Naive thymus-derived CD8-positive, alpha-beta T cell (primary cell): ENCODE measurements at places on chromosomes 7 and 10.
A peak's percentile ranks its signal among the peaks of the same experiment; 100 is the strongest.

GRCh38 chr10:100522945-100523344 lies 3.3 kb upstream of the SEC31B start:
- DNase-seq = no peak

GRCh38 chr7:78684201-78684600 lies 769.3 kb downstream of the MAGI2 start:
- no peak for DNase-seq

DNA sequence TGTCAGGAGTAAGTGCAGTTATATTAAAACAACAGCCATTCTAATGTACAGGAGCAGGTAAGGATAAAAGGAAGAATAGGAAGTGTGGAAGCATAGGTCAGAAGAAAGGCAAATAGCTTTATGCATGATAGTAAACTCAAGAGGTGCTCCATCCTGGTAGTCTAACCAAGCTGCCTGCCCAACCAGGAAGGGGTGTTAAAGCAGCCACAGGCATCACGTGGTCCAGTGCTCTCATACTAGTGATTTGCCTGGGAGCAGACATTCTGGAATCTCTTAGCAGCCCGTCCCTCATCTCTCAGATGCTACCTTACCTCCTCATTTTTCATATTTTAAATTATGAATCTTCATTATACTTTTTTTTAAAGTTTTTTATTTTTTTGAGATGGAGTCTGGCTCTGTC lies 18.5 kb downstream of the ABRAXAS2 start:
- no peak for DNase-seq

DNA sequence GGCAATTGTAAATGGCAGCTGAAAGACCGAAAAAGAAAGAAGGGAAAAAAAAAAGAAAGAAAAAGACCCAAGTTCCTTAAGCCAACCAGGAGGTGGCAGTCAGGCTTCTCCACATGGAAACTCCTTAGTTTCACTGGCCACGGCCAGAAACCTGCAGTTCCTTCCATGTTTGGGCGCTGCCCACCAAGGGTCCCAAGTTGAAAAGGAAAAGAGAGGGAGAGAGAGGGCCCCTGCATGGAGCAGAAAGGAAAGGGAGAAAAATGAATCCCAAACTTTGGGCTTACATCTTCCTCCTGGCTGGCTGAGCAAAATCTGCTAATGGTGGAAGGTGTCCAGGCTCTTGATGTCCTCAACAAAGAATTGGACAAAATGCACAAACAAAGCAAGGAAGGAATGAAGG lies 31.8 kb upstream of the ABCA13 start:
- DNase-seq = no peak

GRCh38 chr7:45342236-45342635 lies 184.6 kb downstream of the RAMP3 start:
- no peak for DNase-seq

- no peak for DNase-seq
These were observed 155.8 kb downstream of the REEP3 start for GRCh38 chr10:63677001-63677400.

DNA sequence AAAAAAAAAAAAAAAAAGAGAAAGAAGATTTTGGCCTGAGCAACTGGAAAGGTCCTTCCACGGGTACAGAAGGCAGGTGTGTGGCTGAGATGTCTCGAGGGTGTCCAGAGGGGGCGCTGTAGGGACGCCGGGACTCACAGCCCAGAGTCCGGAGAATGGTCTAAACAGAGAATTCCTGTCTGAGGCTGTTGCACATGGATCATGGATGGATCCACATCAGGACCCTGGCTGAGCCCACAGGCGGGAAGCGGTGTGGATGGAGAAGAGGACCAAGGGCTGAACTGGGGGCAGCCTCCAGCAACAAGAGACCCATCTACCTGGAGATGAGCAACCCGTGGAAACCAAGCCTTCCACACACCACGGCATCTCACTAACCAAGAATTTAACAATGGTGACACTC lies 55.0 kb downstream of the PKD1L1 start:
- no peak for DNase-seq

DNA sequence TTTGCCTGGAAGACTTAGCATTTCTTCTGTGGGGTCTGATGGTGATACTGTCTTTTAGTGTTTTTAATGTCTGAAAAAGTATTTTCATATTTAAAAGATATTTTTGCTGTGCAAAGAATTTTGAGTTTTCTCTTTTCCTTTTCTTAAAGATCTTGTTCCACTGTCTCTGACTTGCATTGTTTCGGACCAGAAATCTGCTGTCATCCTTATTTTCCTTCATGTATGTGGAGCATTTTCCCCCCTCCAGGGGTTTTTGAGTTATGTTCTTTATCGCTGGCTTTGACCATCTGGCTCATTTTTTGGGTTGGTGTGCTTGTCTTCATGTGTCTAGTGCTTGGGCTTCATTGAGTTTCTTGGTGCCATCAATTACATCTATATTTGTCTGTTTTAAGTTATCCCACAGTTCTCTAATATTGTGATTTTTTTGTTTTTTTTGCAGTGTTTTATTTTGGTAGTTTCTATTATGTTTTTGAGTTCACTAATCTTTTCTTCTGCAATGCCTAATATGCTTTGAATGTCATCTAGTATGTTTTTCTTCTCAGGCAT lies 119.9 kb downstream of the MGMT start:
- DNase-seq = no peak

- DNase-seq = no peak
These were observed 104.1 kb upstream of the FAM20C start for GRCh38 chr7:88095-88926.

GRCh38 chr7:93977211-93977950 lies 26.8 kb downstream of the BET1 start:
- no peak for DNase-seq

GRCh38 chr10:52683776-52684175 lies 88.8 kb downstream of the MBL2 start:
- no peak for DNase-seq

- DNase-seq = no peak
These were observed 66.8 kb downstream of the CACNA2D1 start for GRCh38 chr7:82376739-82377138.

- DNase-seq = no peak
These were observed 205.1 kb upstream of the BMPER start for GRCh38 chr7:33700001-33700899.

DNA sequence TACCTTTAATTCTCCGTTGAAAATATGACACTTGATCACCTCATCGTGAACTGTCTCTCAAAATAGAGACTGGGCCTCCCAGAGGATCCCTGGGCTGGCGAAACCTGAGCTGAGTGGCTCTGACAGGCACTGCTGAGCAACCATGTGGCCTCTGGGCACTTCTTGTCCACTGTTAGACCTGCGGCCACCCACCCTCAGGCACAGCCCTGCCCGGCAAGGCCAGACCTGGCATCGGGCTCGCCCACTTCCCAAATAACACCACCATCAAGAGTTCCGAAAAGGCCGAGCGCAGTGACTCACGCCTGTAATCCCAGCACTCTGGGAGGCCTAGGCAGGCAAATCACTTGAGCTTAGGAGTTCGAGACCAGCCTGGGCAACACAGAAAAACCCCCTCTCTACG lies 82.5 kb downstream of the COBL start:
- no peak for DNase-seq

DNA sequence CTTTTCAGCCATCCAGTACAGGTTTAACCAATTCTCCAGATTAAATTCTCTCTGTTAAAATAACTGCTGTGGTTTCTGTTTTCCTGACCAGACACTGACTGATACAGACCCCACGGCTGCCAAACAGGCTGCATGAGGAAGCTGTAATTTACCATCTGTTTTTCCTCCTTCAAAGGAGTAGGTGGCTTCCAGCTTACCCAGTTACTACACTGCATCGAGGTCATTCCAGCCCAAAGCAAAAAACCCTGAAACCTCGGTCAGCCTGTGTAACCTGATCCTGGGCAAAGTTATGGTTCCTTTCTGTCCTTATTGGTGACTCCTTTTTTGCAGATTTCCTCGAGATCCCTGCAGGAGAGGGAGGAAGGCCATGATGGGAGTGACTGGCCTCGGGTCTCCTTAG lies 27.9 kb upstream of the LOXL4 start:
- DNase-seq = no peak

DNA sequence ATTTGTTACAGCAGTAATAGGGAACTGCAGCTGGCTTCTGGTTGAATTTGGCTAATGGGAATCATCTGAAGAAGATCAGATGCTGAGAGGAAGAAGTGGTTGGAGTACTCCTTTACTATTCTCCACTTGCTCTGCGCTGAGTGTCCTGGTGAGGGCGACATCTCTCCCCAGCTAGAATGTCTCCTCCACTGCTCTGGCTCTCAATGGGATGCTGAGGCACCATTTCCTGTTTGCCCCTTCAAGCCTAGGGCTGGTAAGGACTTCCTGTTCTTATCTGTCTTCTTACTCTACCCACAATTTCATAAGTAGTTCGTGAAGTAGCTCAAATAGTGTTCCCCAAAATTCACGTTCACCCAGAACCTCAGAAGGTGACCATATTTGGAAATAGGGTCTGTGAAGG lies 43.2 kb upstream of the TES start:
- DNase-seq = no peak

DNA sequence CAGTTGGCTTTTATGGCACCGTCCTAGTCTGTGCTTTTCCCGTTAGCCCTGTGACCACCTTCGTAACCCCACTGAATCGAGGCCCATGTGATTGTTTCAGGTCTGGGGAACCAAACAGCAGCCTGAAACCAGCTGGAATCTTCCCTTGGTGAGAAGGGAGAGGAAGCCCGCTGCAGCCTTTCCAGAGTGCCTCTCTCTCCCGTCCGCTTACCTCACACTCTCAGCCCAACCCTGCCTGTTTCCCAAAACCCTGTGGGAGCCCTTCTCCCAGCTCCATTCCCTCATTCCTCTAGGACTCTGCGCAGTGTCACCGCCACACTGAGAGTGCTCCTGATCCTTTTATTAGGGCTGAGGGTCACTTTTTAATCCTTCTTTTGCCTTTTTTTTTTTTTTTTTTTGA lies 139.6 kb downstream of the WDR37 start:
- no peak for DNase-seq

DNA sequence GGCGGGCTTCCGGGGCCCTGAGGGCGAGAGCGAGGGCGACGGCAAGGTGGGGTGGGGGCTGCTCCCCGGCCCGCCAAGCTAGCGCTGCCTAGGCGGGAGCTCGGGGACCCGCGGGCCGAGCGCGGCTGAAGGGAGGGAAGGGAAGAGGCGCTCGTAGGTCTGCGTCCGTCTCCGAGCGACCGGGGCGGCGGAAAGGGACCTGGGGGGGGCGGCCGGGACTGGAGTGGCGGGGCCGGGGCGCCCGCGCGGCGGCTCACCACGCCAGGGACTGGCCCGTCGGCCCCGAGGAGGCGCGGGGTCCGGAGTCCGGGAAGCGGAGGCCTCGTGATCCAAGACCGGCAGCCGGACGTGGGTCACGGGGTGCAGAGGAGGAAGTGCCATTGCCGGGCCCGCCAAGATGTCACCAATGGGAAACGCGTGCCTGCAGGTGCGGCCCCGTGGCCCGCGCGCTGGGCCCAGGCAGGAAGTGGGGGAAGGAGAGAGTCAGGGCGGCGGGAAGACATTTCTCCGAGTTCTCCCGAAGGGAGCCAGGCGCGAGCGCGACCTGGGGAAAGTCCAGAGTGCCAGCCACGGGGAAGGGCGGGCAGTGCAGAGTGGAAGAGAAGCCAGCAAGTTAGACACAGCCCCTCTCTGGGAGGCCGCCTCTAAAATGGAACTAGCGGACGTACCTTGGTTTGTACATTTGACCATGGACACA lies 11.9 kb downstream of the HNRNPF start:
- DNase-seq = peak; percentile 73

- DNase-seq = no peak
These were observed 89.7 kb downstream of the PTPRE start for GRCh38 chr10:127996586-127996985.

DNA sequence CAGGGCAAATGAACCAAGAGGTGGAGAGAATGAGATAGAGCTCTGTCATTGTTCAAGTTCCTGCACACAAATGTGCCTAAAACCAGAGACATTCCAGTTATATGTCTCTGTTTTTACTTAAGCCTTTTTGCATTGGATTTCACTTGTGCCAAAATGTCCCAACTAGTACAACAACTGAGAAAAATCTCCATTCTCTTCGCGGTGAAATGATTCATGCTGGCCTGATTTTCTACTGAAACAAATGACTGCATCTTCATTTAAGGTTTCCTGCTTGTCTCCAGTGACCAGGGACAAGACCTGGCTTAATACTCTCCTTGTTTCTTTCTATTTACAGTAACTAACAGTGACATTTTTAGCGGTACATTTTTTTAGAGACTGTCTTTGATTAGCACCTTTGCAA lies 714.9 kb downstream of the KCNMA1 start:
- no peak for DNase-seq

- no peak for DNase-seq
These were observed 45.4 kb upstream of the NAMPT start for GRCh38 chr7:106329971-106330733.

DNA sequence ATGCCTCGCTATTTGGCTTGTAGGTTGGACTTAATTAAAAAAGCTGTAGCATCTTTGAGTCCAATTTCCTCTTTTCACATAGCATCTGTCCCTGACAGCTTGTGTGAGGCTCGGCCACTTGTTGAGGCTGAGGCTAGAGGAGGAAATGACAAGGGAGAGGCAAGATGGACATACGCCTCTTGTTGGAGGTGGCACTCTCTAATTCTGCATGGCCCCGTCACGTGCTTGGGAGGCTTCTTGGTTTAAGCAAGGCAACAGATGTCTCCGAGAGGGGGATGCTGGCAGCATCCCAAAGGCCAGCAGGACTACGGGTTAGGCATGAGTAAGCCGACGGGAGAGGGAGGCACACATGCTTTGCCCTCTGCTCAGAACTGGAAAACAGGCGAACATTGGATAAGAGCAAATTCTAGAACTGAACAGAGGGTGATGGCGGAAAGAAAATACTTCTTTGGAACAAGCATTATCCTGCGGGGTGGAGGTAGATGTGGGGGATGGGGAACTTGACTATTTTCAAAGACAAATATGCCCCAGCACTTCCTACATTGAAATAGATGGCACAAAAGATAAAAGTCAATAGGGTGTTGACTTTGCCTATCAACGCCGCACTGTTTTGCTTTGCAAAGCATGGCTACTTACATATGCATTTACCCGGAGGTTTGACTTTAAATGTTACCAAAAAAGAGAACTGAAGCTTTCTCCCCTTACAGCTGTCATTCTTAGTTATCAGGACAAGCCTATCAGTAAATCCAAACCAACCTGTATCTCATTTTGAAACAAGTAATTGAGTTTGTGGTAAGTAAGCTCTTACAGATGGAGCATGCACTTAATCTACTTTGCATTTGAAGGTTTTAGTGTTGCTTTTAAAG lies 94.8 kb downstream of the CHN2 start:
- no peak for DNase-seq
